ENCODE measurements at places on chromosomes 7 and 10.

GRCh38 chr10:108787932-108788331 is 1135.4 kb downstream of the XPNPEP1 start:
- peak; percentile 75 for DNase-seq

GRCh38 chr10:91880310-91880709 is 29.0 kb downstream of the FGFBP3 start:
- no peak for DNase-seq

- DNase-seq = peak; percentile 68
Observed at GRCh38 chr10:100986952-100987684, at the start of the genes MRPL43 and TWNK. Gene MRPL43 (minus strand): TSS chr10:100987497. CDS start chr10:100987443, 54 bp downstream. Gene TWNK (plus strand): TSS chr10:100987543. CDS start chr10:100988211, 668 bp downstream.

DNA sequence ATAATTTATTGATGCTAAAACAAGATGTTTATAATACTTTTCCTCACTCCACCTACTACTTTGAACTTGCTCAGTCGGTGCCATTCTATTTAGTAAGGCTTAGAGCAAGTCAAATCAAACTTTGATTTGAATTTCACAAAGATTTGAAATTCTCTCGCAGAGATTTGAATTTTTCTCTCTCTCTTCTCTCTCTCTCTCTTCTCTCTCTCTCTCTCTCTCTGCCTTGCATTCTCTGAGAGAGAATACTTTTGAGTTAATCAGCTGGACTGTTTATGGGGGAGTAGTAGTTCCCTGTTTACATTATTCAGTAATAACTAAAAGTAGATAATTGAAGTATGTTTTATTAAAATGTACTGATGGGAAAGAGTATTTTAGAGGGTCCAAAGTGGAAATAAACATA is 488.5 kb upstream of the ANKRD30A start:
- DNase-seq = no peak

DNA sequence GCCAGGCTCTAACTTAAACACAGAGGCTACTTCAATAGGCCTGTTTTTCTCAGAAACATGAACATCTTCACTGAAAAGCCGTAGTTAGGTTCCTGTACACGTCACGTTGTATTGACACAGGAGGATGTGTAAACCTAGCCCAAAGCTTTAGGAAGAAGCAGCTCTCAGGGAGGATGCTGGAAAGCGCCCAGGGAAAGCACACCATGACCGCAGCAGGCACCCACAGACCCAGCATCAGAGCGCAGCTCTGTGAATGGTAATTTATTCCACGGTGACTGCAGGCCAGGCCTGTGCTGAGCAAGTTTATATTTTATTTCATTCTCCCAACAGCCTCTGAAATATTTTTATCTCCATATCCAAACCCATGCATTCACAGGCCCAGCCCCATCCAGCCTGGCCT is 51.1 kb downstream of the ASB13 start:
- DNase-seq = peak; percentile 68

- DNase-seq = no peak
Observed at GRCh38 chr7:78514634-78515033, 716.1 kb downstream of the PHTF2 start.

DNA sequence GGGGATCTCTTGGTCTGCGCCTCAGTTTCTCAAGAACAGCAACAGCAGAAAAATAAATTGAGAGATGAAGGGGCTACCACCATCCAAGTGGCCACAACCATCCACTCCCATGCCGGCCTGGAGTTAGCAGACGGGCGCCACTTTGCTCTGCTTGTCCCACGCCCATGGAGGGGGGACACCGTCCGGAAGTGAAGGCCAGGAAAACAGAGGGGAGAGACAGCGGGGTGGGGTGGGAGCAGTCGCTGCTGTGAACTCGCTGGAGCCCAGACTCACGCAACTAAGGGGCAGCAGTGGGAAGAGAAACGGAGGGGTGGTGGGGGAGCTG is 135.4 kb downstream of the KIF20B start:
- no peak for DNase-seq

- no peak for DNase-seq
Observed at GRCh38 chr10:122590153-122590552, 29.6 kb downstream of the DMBT1 start.

- DNase-seq = peak; percentile 82
Observed at GRCh38 chr10:30671026-30671616, 41.6 kb upstream of the LYZL2 start.

DNA sequence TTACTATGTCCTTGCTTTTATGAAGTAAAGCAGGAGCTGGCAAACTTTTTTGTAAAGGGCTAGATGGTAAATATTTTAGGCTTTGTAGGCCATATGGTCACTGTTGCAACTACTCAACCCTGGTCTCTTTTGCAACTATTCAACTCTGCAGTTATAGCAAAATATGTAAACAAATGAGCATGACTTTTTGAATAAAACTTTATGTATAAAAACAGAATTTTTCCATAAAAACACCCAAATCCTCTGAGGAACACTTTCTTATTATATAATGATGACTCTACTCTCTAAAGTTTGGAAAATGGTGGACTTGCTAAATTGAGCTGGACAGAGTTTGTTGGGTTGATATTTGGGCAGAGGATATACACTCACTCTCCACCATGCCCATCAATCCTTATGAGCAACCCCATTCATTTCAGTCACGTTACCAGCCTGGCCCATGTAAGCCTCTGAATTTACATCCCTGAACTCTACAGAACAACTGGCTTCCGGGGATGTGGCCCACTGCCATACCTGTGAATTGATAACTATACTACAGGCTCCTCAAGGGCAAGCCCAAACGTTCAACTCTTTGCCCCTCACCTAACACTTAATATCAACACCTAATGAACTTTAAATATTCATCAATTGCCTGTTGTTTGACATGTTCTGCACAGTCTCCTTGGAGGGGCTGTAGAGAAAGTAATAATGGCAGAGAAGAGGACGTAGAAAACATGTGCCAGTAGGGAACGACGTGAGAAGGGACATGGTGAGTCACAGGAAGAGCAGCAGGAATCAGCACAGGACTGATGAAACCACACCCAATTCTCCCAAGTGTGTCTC is 37.6 kb downstream of the SGMS1 start:
- DNase-seq = peak; percentile 36

DNA sequence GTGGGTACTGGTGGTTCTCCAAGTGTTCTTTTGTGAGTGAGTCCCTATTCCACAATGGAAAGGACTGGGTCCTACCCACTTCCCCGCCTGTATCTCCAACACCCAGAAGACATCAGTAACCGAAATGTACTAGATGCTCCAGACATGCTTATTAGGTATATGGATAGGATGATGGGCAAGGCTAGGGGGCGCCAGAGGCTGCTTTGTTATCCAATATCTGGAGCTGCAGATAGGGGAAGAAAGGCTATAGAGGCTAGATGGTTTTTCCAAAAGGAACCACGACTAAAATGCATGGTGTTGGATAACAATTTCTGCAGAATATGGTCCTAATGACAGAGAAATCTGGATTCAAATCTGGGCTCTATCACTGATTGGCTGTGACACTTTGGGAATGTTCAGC is 56.2 kb upstream of the TM9SF3 start:
- DNase-seq = no peak

DNA sequence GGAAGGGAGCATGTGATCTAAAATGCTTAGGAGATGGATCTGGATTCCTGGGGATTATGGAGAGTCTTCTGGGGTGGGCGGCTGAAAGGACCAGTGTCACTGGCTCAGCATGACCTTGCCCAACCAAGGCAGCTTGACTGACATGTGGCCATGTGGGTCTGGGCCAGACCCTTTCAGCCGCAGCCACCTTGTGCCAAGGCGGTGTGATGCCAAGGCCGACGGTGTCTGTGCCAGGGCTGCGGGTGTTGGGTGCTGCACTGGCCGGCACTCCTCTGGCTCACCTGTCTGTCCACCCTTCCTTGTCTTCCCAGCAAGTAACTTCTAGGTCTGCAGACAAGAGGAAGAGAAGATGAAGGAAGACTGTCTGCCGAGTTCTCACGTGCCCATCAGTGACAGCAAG is 8.8 kb downstream of the DEPP1 start:
- DNase-seq = no peak

DNA sequence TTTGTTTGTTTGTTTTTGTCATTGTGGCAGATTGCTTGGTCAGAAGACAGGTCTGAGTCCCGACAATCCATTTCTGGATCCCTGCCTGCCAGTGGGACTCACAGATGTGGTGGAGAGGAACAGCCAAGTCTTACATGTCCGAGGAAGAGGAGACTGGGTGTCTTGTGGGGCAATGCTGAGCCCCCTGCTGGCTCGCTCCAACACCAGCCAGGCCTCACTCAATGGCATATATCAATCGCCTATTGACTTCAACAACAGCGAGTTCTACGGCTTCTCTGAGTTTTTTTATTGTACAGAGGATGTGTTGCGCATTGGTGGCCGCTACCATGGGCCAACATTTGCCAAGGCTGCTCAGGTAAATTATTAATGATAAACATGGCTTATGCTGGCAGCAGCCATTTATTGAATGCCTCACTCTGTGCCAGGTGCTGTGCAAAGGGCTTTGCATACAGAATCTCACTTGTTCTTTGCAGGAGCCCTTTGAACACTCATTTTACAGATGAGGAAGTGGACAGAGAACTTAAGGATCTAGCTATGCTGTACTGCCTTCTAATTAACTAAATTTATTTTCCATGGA is 33.3 kb downstream of the COX15 start:
- no peak for DNase-seq

DNA sequence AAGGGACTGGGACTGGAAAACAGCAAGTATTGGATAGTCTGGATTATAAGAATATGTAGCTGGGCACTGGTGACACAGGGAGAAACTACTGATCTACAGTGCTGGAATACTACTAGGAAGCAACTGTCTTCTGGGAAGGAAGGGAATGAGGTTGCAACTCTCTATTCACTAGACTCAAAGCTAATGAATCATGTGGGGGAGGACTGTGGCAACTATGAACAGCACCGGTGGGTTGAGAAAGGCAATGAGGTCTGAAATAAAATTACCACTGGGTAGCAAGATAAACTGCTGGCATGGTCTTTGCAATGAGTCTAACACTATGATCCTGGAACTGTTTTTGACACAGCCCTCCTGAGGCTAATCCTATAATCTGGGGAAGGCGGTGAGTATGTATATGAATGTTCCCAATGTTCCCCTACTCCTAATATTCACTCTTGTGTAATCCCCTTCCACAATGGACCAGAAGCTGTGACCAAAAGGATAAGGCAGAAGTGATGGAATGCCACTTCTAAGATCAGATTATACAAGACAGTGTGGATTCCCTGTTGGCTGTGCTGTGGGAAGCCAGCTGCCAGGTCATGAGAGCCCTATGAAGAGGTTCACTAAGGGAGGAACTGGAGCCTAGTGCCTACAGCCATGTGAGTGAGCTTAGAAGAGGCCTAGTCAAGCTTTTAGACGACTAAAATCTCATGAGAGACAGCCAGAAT is 101.3 kb upstream of the DNAJB12 start:
- peak; percentile 1 for DNase-seq

DNA sequence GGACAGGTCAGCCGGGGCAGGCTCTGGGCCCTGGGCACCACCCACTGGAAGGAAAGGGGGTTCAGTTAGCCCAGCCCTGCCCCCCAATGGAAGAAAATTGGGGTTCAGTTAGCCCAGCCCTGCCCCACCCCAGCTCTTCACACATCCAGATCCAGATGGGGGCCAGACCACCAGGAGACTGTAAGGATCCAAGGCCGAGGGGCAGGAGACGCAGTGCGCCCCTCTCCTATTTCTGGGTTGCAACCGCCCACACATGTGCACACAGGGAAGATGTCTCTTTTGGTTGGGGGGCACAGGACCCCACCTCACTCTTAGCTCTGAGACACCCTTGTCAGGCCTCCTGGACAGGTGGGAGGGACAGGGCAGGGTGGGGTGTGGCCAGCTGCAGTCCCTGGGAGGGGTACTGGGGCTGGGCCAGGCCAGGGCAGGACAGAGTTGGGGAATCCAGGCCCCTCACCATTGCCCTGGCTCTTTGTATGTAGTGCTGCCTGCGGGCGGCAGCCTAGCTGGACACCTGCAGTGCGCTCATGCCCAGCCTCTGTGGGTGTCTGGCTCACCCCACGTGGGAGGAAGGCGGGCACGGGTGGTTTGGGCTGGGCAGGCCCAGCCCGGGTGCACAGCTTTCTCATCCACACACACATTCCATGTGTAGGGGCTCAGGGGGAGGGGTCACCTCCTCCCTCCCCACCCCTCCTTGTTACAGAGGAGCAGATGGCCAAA is 141.2 kb downstream of the LHPP start:
- DNase-seq = no peak

GRCh38 chr7:157926107-157926506 is 589.3 kb downstream of the DNAJB6 start:
- DNase-seq = no peak

GRCh38 chr7:19352305-19352695 is 207.1 kb upstream of the FERD3L start:
- no peak for DNase-seq

- DNase-seq = no peak
Observed at GRCh38 chr7:13174991-13175390, 487.6 kb downstream of the ARL4A start.

DNA sequence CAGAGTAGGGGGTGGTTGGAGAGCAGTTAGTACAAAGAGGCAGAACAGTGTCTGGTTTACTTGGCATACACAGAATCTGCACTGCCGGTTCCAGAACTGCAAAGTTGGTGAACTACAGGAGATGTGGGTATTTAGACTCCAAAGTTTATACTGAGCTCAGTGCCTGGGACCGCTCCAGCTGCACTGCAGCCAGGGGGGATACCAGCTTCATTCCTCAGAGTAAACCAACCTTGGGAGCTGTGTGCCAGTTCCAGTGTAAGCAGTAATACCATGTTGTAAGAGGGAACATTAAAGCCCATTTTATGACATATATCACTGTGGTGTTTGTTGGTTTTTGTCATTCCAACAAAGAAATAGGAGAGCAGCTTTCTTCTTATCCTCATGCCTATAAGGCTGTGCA is 23.4 kb downstream of the LOXL4 start:
- DNase-seq = no peak

DNA sequence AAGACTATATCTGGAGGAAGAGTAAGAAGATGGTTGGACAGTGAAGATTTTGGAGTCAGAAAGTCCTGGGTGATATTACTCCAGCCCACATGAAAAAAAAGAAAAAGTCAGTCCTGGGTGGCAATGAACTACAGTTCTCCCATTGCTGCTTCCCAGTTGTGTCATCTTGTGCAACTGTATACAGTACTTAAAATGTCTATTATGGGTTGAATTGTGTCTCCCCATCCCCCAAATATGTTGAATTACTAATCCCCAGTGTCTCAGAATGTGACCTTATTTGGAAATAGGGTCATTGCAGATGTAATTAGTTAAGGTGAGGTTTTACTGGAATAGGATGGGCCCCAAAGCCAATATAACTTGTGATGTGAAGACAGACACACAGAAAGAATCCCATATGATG is 15.6 kb downstream of the SEC23IP start:
- DNase-seq = peak; percentile 66

GRCh38 chr7:11466517-11467105 is 365.4 kb downstream of the THSD7A start:
- DNase-seq = no peak
